KG1 (cell line): ENCODE measurements at places on chromosomes 7 and 10.

DNA sequence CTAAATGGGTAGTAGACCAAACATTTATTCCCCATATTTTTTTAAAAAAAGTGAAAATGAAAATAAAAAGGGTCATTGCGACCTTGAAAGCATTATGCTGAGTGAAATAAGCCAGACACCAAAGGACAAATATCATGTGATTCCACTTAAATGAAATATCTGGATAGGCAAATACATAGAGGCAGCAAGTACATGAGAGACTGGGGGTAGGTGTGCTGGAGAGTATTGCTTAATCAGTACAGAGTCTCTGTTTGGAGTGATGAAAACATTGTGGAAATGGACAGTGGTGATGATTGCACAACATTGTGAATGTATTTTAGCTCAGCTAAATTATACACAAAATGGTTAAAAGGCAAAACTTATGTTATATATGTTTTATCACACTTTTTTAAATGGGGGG is 169.4 kb downstream of the AKR1D1 start:
- no peak for DNase-seq

DNA sequence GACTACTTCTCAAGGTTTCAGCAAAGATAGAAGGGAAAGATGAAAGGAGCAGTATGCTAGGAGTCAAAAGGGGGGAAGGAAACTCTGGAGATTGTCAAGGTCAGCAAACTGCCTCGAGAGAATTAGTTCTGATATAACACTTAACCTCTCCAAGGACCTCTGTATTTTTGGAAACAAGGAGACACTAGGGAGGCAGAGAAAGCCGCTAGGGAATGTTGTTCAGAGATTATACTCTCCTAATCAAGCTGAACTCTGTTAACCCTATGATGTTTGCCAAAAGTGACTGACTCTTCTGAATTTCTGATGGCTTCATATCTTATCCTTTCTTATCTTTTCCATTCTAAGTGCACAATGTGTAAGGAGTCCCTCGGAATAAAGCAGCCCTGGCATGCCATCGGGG is 27.1 kb downstream of the CREM start:
- DNase-seq: no peak

- DNase-seq: no peak
Measured at GRCh38 chr7:101373812-101374614, 11.3 kb downstream of the COL26A1 start.

GRCh38 chr10:130799532-130799931 is 512.0 kb downstream of the TCERG1L start:
- DNase-seq: no peak
